ENCODE measurements at places on chromosomes 6 and 20.

DNA sequence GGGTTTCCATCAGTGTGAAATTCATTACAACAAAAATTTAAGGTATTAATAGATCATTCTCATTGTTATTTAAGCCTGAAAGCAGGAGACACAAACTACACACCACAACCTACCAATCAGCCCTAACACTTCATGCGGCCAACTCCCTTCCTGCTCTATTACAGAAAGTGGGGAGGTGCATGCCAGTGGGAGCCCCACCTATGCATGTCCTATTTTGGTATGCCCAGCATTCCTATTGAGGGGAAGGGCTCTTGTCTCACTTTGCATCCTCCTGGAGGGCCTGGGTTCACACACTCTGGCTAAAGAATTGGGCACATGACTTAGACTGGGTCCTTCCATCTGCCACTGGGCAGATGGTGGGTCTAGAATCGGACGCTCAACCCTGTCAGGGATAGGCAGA, 450.0 kb downstream of the PTPRT start:
- DNase-seq = no peak

DNA sequence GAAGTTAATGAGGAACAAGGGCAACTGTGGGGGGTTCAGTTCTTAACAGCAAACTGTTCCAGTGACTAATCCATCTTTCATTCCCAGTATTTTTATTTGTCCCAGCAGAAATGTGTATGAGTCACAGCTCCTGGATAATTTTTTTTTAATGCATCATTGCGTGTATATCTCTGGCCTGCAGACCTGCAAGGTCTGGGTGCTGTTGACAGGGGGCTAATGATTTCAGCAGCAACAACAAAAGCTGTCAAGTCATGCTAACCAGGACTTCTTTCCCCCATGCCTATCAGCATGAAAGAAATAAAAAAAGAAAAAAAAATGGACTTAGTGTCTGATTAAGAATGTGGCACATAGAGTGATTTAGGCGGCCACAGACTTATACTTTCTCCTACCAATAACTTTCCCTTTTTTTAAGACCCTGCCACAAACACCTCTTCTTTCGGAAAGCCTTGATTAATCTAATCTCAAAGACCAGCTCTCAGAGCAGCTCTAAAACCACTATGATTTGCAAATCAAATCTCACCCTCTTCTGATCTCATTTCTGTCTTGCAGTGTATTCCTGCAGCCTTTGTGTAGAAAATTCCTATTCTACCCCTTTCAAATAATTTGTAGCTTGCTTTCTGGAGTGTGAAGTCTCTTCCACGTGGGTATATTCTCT, 14.2 kb upstream of the PREX1 start:
- no peak for DNase-seq

DNA sequence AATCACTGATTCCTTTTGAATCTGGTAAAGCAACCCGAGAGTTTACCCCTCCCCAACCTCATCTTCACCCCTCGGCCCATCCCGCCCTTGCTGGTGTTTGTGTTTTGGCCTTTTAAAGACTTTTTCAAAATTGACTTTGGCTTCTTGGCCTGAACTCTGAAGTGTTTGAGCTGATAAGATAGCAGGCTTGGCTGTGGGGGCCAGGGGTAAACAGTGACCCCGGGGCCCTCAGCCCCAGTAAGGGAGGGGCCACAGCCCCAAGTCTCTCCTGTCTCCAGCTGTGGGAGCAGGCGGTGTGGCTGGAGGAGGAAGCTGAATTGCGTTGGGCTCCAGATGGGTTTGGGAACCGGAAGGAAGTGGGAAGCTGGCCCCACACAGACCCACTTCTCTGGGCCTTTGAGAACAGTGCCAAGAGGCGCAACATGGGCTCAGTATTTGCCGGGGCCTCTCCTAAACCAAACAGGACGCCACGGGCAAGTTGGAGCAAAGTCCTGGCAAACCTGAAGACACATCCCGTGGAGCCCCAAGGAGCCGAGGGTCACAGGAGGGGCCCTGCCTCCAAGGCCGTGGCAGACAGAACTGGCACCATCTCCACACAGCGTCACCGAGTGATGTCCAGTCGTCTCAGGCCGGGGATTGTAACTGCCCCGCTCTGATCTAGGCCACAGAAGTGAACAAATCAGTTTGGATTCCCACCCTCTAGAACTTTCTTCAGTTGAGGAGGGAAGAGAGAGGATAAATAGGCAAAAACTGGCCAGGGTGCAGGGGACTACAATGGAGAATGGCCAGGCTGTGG, 54.3 kb upstream of the PTPN1 start:
- no peak for DNase-seq

- no peak for DNase-seq
Measured at GRCh38 chr6:89199579-89199978, 17.6 kb downstream of the GABRR1 start.

- DNase-seq = no peak
Measured at GRCh38 chr6:149060985-149061760, 256.3 kb upstream of the TAB2 start.

DNA sequence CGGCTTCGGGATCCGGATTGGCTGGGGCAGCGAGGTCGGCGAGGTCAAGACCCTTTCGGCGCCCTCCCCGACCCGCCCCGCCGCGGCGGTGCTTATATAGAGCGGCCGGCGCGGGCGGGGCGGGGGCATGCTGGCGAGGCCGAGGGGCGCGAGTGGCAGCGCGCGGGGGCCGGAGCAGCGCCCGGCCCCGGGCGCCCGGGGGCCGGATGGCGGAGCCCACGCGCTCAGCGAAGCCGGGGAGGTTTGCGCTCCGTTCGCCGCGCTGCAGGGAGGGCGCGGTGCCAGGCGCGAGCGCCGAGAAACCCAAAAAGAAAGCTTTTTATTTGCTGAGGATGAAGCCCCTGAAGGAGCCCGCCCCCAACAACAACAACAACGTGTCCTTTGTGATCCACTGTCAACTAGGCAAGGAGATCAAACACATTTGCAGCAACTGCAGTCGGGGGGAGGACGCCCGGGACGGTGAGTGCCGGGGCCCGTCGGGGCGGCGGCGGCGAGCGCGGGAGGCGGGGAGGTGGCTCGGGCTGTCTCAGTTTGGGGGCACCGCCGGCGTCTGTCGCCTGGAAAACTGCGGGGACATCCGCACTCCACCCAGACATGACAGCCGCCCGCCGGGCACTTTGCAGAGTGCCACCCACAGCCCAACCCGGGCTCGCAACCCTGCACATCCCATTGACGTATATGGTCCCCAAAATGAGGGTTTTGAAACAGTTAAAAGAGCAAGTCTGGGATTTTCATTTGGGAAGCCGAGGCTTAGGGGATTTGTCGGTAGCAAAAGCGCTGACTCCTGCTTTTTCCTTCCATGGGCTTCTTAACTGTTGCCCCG, 297.3 kb downstream of the PHACTR1 start:
- DNase-seq = peak; percentile 58

All from ecto neural progenitor cell (in vitro differentiated cells).